ENCODE measurements at places on chromosomes 12 and 14.

- DNase-seq, result no peak
Observed at GRCh38 chr12:57416039-57416996, 14.5 kb downstream of the R3HDM2 start.

- DNase-seq, result no peak
Observed at GRCh38 chr12:80273144-80273543, 170.9 kb upstream of the PTPRQ start.

GRCh38 chr12:80017261-80017870 is 82.0 kb upstream of the OTOGL start:
- no peak for DNase-seq

DNA sequence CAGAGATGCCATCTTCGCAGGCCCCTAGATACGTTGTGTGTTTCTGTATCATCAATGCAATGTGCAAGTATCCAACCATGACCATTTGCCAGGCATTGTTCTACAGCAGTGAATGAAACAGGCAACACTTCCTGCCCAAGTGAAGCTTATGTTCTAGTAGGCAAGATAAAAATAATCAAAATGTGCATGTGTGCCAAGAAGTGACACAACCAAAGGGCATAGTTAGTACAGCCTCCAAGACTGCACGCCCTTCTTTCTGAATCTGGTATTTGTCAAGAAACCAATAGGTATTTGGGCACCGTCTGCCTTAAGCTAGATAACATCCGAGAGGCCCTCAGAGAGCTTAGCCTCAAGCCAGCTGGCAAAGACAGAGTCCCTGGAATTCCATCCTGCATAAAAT is 152.0 kb downstream of the TMEM132C start:
- DNase-seq, result no peak

DNA sequence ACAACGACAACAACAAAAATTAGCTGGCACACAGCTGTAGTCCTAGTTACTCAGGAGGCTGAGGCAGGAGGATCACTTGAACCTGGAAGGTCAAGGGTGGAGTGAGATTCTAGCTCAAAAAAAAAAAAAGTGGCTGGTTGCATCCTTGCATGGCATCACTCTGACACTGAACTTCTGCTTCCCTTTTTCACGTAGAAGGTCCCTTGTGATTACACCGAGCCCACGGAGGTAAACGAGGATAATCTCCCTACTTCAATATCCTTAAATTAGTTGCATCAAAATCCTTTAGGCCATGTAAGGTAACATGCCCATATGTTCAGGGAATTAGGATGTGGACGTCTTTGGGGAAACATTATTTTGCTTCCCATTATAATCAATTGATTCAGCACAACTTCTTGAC is 4.0 kb upstream of the PPP4R4 start:
- no peak for DNase-seq

DNA sequence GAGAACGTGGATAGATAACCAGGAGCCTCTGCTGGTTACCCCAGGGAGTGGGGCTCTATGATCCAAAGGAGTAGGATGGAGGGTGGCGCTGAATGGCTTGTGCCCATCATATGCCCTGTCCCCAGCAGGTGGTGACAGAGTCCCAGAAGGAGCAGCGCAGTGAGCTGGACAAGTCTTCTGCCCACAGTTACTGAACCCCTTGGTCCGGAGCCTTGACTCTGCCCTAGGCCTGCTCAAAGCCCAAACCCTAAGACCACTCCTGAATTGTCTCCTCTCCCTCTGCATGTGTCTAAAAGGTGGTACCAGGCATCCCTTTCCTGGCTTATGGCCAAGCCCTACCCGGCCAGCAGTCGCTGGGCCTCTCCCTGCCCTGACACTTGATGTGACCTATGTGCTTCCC is 3.2 kb downstream of the PRPH start:
- no peak for DNase-seq

- no peak for DNase-seq
Observed at GRCh38 chr12:94815958-94816357, 165.6 kb upstream of the TMCC3 start.

DNA sequence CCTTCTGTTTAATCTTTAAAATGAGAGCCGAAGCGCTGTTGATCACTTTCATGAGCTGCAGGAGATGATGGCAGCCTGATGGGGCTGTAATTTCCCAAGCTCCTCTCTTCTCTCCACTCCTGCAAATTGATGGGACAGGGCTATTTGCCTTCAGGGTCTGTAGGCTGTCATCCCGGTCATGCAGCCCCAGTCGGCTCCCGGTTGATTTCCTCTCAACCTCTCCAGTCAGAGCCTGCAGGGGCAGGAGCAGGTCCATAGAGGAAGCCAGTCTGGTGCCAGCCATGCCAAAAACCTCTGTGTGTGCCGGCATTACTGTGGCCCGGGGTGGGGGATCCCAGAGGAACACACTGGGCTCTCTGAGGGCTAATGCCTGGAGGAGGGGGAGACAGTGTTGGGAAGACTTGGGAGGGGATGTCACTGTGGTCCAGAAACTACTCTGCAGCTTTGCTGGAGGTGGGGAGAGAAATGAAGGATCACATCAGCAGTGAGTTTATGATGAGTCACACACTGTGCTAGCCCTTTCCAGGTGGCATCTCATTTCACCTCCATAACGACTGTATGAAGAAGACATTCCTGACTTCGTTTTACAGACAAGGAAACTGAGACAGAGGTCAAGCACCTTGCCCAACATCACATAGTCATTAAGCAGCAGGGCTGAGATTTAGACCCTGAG is 46.5 kb upstream of the PRIMA1 start:
- DNase-seq, result no peak

- DNase-seq, result no peak
Observed at GRCh38 chr14:21302013-21302835, 22.3 kb downstream of the RPGRIP1 start.

GRCh38 chr12:80241576-80242273 is 142.4 kb downstream of the OTOGL start:
- DNase-seq, result no peak

- no peak for DNase-seq
Observed at GRCh38 chr14:24233538-24233866, 773 bp downstream of the GMPR2 start.

- DNase-seq, result peak; percentile 73
Observed at GRCh38 chr14:103528587-103529382, at the start of gene TRMT61A. TRMT61A (plus strand) TSS chr14:103529196; CDS start chr14:103529979, 783 bp downstream.
